Esophagus squamous epithelium (tissue), 5 donors: ENCODE measurements at places on chromosomes 13 and 19.

DNA sequence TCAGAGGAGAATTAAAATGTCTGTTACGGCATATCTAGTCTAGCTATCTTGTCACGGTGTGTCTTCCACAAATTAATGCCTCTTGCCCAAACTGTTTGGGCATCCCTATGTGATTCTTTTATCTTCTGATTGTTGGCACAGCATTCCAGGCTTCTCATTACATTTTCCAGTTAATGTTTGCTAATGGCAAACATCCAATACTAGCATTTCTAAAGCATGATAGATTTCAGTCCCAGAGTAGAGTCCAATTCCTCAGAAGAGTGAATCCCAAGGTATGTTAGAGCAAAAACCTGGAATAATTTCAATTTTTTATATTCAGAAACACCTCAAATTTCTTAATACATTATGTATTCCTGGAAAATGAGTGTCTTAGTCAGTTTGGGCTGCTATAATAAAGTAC, 684.5 kb upstream of the SLITRK1 start:
- DNase-seq = no peak

DNA sequence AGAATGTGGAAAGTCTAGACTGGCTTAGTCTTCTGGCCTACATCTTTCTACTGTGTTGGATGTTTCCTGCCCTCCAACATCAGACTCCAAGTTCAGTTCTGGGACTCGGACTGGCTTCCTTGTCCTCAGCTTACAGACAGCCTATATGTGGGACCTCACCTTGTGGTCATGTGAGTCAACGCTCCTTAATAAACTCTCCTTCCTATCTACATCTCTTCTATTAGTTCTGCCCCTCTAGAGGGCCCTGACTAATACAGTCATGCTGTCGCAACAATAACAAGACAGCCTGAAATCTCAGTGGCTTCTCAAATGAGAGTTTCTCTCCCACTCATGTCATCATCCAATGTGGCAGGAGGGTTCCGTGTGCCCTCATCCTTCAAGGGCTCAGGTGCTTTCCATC, 347.8 kb downstream of the MZT1 start:
- DNase-seq = no peak

- no peak for DNase-seq
Observed at GRCh38 chr19:13974073-13974472, 21.8 kb downstream of the DCAF15 start.

DNA sequence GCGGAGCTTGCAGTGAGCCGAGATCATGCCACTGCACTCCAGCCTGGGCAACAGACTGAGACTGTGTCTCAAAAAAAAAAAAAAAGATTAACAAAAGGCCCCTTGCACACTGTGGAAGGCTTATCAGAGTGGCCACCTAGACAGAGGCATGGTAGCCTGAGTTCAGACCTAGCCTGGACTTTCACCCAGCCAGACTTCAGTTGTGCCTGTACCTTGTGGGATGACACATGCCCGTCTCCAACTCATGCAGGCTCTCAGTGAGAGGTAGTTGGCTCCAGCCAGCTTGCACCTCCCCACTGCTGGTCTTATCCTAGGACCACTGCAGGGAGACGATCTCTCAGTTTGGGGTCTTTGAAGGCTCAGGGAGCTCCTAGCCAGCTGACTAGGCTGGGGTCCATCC, 52.2 kb downstream of the GATAD2A start:
- DNase-seq = no peak

DNA sequence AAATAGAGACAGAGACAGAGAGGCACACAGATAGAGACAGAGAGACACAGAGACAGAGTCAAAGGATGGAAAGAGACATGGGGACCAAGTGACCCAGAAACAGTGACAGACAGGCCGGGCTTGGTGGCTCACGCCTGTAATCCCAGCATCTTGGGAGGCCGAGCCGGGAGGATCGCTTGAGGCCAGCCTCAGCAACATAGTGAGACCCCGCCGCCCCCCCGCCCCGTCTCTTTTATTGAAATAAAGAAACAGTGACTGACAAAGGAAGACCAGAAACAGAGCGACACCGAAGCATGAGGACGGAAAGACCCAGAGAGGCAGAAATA, 848 bp upstream of the NECTIN2 start:
- DNase-seq = no peak

GRCh38 chr13:50224534-50224933, 209.3 kb downstream of the KCNRG start:
- DNase-seq = no peak

- DNase-seq = no peak
Observed at GRCh38 chr19:44988896-44989556, 12.2 kb upstream of the RELB start.

- DNase-seq = no peak
Observed at GRCh38 chr19:46660008-46660517, 919 bp downstream of the DACT3 start.

DNA sequence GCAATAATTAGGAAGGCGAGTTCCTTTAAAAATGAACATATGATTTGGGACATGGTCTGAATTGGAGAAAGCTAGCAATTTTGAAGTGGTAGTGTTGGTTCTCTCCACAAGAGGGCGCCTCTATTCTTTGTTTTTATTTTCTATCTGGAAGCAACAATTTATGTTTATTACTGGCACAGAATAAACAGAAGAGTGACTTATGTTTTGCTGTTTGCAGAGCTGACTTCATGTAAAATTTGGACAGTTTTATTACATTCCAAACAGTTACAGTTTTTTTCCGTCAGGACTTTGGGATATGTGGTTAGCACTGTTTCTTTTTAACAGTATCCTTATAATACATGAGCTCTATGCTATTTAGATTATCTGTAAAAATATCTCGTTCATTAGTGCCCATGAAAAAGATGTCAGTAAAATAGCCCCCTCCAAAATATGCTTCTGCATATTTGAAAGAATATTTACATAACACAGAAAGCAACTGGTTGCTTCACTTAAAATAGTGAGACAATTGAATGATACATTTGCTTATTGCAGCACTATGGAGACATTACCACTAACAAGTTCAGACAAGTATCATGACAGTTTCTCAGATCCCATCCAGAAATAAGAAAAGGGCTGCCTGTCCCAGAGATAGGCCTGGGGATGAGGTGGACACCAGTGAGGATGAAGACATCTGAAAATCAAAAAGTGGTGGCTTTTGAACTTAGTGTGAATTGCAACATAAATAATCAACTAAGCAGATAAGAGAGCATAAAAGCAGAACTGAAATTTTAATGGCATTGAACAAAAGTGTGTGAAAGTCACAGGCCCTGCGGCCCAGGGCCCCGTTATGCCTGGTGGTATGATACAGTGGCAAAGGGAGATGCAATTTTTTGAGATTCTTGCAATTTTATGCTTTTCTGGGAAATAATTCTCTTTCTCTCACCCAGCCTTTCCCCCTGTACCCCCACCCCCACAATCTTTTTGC, 32.3 kb upstream of the FGF9 start:
- DNase-seq = no peak

DNA sequence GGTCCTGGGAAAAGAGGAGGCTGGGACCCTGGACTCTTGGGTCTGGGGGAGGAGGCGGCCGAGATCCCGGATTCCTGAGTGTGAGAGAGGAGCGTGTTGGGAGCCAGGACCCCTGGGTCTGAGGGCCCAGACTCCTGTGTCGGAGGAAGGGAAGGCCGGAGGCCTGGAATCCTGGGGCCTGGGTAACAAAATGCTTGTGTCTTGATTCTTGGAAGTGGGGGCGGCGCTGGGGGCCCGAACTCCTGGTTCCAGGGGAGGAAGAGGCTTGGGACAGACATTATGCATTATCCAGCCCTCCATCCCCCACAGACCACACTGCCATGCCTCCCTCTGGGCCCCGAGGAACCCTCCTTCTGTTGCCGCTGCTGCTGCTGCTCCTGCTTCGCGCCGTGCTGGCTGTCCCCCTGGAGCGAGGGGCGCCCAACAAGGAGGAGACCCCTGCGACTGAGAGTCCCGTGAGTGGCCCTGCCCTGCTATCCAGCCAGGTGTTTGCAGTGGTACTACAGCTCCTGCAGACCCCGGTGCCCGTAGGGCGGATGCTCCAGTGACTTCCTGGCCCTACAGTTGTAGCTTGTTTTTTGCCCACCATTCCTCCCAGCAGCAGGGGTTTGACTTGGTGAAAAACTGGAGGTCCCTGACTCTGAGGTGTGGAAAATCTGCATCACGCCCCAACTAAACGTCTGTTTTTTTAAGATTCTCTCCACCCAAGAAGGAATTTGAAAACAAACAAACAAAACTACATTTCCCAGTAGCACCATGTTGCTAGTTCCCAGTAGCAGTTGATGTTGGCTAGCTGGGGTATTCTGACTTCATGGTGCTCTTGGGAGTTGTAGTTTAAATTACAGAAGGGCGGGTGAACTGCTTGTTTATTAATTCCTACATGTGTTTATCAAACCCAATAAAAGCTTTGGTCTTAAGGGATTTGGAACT, 630 bp downstream of the NUCB1 start:
- DNase-seq = no peak

DNA sequence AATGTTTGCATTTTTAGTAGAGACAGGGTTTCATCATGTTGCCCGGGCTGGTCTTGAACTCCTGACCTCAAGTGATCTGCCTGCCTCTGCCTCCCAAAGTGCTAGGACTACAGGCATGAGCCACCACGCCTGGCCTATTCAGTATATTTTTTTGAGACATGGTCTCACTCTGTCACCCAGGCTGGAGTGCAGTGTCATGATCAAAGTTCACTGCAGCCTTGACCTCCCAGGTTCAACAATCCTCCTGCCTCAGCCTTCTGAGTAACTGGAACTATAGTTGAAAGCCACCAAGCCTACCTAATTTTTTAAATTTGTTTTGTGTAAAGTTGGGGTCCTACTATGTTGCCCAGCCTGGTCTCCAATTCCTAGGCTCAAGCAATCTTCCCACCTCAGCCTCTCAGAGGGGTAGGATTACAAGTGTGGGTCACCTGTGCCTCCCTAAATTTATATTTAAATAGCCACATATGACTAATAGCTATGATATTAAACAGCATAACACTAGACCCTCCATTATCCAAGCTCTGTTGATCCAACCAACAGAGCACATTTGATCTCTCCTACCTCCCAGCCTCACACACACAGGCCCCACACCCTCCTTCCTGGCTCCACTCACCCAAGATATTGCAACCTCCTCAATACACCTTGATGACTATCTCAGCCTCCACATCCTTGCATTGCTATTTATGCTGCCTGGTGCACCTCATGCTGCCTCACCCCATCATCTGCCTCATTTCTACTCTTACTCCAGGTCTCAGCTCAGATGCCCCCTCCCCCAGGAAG, 2.1 kb upstream of the CEACAM19 start:
- no peak for DNase-seq

DNA sequence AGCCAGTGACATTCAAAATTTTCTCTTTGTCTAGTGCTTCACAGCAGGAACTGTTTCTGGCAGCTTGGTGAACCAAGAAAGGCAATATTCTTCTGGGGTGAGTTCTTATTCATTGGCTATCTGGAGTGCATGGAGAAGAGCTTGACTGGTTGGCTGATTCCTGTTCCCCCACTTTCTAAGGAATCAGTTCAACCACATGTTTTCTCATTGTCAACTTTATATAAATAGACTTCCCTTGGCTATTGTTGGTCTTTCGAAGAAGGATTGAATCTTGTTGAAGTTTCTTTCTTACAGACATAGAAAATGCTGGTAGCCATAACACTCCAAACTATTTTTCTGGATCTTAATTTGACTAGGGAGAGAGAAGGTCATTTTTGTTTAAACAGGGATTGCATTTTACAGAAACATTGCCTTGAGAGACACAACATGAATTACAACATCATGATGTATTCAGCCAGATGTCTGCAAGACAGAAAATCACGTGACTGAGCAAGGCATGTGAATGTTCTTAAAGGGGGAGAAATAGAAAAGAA, 85.2 kb downstream of the EDNRB start:
- no peak for DNase-seq

- DNase-seq = no peak
Observed at GRCh38 chr13:113947311-113948033, 26.4 kb downstream of the C13orf46 start.

DNA sequence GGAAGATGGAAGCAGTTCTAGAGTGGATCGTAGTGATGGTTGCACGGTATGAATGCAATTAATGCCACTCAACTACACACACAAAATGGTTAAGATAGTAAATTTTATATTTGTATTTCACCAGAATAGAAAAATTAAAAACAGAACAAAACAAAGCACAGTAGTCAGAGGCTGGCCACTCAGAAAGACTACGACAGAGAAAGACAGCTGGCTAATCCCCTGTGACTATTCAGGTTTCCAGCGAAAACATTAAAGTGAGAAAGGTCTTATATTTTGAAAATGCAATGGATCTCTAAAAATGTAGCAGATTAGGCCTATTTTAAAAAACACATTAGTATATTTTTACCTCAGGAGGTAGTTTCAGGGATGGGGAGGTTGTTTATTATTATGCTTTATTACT, 131.3 kb upstream of the POSTN start:
- no peak for DNase-seq

DNA sequence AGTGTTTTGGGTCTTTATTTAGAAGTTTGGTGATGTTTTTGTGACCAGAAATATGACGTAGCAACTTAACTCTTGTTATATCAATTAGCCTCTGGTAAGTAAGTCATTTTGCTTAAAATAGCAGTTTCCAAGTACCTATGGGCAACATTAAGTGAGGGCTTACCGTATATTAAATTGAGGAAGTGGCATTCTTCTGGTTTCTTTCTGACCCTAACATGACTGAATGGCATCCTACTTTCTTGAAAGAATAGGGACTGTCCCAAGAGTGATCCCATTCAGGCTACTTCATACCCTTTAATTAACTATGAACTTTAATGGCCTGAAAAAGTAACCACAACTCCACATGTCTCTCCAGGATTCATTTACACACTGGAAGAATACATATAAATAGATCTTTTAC, 106.6 kb downstream of the MZT1 start:
- DNase-seq = no peak

- DNase-seq = no peak
Observed at GRCh38 chr19:46412650-46413261, 608 bp downstream of the CCDC8 start.

DNA sequence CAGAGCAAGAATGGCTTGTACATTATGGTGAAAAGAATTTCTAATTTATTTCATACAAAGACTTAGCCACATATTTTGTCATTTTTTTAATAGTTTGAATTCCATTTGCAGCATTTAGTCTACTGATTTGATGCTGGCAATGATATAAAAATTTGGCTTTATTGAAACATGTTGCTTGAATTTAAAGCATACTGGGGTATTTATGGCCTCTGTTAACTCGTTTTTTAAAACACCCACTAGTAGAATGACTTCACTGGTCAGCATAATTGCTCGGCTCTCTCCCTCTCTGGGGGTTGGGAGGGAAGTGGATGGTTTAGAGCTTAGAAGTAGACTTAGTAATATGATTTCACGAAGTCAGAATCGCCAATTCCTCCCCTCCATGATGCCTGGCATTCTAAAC, 354.9 kb upstream of the HTR2A start:
- no peak for DNase-seq

DNA sequence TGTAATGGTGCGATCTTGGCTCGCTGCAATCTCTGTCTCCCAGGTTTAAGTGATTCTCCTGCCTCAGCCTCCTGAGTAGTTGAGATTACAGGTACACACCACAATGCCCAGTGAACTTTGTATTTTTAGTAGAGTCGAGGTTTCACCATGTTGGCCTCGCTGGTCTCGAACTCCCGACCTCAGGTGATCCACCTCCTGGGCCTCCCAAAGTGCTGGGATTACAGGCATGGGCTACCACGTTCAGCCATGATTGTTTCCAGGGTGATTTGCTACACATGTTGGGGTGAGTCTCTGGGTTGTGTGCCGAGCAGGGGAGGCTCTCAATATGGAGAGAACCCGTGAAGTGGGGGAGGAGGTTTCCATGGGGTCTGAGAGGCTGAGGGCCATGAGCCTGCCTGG, 24.8 kb upstream of the CEACAM21 start:
- no peak for DNase-seq

GRCh38 chr19:4405977-4406376, 3.5 kb downstream of the CHAF1A start:
- no peak for DNase-seq

- no peak for DNase-seq
Observed at GRCh38 chr19:48175578-48175977, 5.1 kb downstream of the ZSWIM9 start.
